ENCODE measurements at places on chromosomes 4 and X.
A peak's percentile ranks its signal among the peaks of the same experiment; 100 is the strongest.

GRCh38 chrX:134801267-134801666 is 143.0 kb upstream of the PLAC1 start:
- no peak for DNase-seq

GRCh38 chr4:174775366-174775765 is 53.7 kb downstream of the GLRA3 start:
- DNase-seq, result no peak

DNA sequence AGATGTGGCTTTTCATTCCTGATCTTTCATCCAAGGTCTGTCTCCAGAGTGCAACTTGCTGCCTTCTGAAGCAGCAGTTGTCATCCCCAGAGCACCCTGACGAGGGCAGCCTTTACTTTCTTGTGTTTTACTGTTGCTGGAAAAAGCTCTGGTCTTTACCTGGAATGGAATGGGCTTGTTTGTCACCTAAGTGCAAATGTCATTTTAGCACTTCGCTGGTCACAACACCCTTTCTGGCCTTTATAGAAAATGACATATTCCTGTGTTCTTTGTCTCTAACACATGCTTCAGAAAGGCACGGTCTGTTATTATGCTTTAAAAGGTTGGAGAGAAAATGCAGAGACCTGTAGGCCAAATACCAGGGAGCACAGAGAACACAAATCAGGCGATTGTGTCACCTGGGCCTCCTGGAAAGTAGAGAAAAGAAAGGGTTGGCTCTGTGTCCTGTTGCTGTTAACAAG is 332.7 kb upstream of the IGFBP7 start:
- DNase-seq, result peak; percentile 47

GRCh38 chrX:108123591-108124366 is 32.2 kb downstream of the ATG4A start:
- no peak for DNase-seq

DNA sequence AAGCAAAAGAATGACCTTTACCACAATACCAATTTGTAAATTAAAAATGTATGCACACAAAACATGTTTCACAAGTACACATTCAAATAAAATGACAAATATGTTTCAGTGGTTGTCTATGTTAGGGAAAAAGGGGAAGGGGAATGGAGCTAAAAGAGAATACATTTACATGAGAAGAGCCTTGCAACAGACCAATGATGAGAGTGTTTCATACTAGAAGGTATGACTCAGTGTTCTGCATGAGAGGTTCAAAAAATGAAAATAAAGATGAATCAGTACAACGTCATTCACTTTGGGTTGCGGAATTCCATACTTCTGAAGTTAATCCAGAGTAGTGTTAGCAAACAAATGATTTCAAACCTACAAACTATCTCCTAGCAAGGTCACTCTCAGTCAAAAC is 51.7 kb downstream of the RPGR start:
- no peak for DNase-seq

- no peak for DNase-seq
These were observed 175.6 kb downstream of the COL25A1 start for GRCh38 chr4:109126856-109127255.

GRCh38 chr4:113769744-113770143 is 8.2 kb upstream of the CAMK2D start:
- no peak for DNase-seq

- peak; percentile 2 for DNase-seq
These were observed 239.0 kb upstream of the HTR2C start for GRCh38 chrX:114344756-114345349.

- no peak for DNase-seq
These were observed 227.6 kb upstream of the PPP1R2C start for GRCh38 chrX:43005561-43005960.

GRCh38 chr4:23033796-23034195 is 341.1 kb downstream of the GBA3 start:
- no peak for DNase-seq

GRCh38 chr4:14069886-14070285 is 442.4 kb upstream of the BOD1L1 start:
- DNase-seq, result no peak

GRCh38 chr4:181376058-181376457 is 867.1 kb upstream of the TENM3 start:
- no peak for DNase-seq

- no peak for DNase-seq
These were observed 118.9 kb upstream of the SLC34A2 start for GRCh38 chr4:25536564-25537320.

DNA sequence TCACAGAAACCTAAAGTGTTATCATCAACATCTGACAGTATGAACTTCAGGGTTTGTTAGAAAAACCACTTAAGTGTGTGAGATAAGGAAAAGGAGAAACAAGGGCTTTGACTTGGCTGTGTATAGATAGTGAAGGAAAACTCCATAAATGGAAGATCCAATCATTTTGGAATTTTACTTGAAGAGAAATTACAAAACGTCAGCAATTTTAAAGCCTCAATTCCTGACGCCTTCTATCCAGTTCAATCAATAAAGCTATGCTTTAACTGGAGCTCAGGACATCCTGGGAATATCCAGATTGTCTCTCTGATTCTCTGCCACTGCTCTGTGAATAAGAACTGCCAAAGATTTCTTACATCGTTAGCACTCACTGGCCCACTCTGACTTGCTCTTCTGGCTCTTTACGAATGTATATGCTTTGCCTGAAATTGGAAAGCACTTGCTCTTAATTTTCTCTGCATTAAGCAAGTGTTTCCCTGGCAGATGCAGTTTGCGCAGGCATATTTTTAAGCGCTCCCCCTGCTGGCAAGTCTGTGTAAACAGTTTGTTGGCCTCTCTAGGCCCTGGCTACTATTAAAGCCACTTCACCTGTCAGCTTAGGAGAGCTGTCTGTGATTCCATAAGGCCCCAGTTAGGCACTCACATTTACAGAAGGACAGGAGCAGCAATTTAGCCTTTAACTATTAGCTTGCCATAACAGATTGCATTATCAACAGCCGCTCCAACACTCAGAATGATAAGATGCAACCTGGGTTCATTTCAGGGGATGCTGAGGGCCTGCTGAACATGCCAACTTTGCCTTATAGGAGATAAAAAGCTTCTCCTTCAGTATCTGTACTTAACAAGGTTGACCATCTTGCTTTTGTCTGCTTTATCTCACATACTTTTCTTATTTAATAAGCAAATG is 251.4 kb upstream of the DDX53 start:
- peak; percentile 68 for DNase-seq

DNA sequence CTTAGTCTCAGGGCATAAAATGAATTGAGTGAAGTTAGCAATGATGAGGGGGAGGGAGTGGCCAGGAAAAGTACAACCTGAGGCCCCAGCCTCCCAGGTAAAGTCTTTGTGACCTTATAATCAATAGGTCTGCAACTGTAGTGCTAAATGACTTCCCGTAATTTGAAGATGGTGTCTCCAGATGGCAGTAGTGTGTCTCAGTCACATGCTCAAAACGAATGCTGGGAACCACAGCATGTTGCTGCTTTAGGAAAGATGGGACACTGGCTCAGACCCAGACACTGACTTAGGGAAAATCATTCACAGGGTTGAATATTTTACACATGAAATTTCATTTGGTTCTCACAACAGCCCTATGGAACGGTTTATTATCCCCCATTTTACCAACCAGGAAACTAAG is 10.3 kb downstream of the SRPX2 start:
- DNase-seq, result peak; percentile 51

DNA sequence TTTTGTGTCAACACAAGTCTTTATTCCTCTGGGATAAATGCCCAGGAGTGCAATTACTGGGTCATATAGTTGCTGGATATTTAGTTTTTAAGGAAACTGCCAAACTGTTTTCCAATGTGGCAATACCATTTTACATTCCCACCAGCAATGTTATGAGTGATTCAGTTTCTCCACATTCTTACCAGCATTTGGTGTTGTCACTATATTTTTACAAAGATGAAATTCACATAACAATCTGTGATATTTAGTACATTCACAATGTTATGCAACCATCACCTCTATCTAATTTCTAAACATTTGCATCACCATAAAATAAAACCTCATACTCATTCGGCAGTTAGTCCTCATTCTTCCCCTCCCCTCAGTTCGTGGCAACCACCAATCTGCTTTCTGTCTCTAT is 75.0 kb downstream of the MAMLD1 start:
- no peak for DNase-seq

DNA sequence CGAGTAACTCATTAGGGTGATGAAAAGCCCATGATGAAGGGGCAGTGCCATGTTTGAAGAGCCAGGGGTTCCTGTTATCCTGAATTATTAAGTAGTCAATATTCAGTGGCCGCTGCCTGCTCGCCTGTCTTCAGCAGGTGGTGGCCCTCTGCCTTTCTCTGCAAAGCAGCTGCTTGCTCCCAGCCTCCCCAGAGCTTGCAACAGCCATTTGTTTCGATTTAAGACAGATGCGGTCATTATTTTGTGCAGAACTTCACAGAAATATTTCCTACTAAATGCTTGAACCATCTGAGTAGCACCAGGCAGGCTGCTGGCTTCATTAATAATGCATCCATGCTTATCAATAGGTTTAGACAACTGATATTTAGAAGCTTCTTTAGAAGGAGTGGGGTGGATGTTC is 104.3 kb upstream of the TTC29 start:
- DNase-seq, result no peak

- DNase-seq, result no peak
These were observed 52.8 kb upstream of the TAB3 start for GRCh38 chrX:30941898-30942297.

DNA sequence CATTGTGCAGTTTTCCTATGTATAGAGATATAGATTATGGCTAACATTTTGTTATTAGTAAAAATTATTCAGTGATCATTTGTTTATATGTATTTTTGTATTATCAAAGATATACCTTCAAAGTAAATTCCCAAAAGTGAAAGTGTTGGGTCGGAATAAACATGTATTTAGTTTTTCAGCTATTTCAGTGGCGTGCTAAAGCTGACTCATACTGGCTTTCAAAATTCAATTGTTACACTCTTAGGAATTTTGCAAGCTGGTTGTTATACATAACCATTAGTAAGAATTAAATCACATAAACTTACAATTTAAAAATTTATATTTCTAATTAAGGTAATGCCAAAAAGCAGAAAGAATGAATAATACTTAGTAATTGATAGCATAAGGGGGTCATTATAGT is 288.4 kb upstream of the NRK start:
- no peak for DNase-seq

DNA sequence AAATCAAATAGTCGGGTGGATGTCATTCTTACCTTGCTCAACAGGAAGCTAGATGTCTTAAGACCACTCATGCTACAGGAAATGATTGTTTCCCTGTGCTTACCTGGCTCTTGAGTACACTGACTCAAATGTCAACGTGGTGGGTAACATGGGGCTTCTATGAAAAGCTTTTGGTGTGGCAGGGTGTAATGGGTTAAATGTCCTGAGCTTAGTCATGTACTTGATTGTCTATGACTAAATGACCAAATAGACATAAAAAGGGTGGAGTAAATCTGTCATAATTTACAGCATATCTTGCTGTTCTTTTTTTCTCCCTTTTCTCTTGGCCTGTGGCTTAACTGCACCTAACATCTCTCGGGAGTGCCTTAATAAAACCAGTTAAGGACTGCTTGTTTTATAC is 44.9 kb downstream of the CCNG2 start:
- no peak for DNase-seq

DNA sequence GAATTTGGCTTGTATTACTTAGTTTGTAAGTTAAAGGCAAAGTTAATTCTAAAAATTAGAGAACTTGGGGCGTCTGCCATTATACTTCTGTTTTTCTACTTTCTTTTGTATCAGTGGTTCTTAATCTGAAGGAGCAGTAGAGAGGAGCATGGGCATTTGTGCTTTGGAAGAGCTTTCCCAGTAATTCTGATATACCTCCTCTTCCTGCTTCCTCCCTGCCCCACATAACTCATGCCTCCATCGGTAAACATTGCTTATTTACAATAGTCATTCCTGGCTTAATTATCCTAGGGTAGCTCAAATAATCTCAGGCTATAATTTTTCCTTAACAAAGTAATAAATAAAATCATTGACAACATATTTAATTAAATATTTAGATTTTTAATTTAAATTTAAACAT is 37.1 kb upstream of the SPARCL1 start:
- DNase-seq, result no peak

GRCh38 chr4:120616041-120616440 is 306.5 kb downstream of the PRDM5 start:
- no peak for DNase-seq

DNA sequence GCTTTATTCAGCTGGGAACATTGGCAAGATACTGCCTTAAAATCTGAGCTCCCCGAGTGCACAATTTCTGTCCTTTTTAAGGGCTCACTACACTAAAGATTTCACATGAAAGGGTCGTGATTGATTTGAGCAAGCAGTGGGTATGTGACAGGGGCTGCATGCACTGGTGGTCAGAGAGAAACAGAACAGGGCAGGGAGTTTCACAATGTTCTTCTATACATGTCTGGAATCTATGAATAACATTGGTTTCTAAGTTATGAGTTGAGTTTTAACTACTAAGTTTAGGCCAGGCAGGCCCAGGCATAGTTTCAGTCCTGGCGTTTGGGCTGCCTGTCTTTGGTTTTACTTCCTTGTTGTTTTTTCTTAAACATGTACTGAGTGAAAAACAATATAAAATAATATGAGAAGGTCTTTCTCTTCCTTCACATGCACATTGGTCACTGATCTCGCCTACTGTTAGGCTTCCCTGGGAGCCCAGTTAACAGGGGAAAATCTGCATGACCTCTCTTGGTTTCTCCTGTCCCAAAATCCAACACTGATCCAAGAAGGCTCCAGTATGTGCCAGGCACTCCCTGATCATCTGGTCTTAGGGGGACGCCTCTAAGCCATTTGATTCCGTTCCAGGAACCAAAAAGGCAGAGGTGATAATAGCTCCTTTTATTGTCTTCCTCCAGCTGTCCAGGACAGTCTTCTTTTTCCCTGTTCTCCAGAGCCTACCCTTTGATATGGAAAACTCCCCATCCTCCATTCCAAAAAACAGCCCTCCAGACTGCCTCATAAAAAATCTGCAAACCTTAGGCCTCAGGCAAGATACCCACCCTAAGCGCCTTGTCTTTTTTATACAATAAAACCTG is at the start of gene UGT2B17:
TSS of gene UGT2B17 (minus strand) at position 51 of the 854 bp plus-strand sequence. CDS start 7,838 bp downstream, outside the sequence.
- no peak for DNase-seq

- DNase-seq, result peak; percentile 4
These were observed at the start of gene AKAP14 for GRCh38 chrX:119895843-119896326. TSS of gene AKAP14 (plus strand) at chrX:119895893. CDS start at chrX:119903224, 7,331 bp downstream.

GRCh38 chr4:52889778-52890520 is 27.8 kb downstream of the RASL11B start:
- no peak for DNase-seq

- DNase-seq, result no peak
These were observed 960 bp upstream of the IL1RAPL1 start for GRCh38 chrX:28586286-28586685.

GRCh38 chrX:112868586-112868985 is 28.0 kb upstream of the AMOT start:
- no peak for DNase-seq

DNA sequence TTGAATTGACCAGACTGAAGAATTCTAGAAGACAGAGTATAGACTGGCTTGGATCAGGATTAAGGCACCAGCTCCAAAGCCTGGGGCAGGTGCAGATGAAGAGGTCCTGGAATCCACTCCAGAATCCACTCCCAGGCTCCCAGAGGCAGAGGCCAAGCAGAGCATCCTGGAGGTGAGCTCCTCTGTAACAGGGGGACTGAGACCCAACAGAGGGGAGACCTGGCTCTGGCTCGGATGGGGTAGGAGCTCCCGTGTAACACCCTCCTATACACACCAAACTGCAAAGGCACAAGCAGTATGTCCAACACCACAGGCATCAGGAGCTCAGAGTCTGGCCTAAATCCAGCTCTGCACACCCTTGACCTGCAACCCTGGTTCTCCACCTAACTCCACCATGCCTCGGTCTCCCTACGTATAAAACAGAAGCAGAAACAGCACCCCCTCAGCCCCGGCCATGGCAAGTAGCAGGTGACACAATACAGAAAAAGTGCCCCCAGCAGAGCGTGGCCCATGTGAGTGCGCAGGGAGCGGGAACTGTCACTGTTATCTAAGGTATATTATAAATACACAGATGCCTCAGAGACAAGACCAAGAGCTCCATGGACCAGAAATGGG is 14.9 kb downstream of the RNF212 start:
- no peak for DNase-seq

All from NCI-H146 (cell line).